ENCODE measurements at places on chromosomes 11 and 22.
A peak's percentile ranks its signal among the peaks of the same experiment; 100 is the strongest.

DNA sequence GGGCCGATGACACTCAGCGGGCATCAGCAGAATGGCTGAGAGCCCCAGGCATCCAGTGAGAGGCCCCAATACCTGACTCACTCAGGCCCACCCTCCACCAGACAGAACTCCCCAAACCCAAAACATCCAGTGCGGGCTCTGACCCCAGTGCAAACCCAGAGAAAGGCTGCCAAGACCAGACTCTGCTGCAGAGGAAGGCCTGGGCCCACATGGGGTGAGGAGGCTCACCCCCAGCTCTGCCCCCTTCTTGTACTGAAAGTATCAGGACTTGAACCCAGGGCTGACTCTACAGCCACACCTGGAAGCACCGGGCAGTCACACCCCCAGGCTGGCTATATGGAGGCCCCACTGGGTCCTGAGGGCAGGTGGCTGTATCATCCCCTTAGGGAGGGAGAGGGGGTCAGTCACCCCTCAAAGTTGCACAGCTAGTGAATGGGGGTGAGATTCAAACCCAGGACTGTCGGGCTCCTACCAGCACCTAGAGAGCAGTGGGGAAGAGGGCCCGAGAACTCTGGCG lies 49.3 kb downstream of the IGLL1 start:
- DNase-seq, result no peak

DNA sequence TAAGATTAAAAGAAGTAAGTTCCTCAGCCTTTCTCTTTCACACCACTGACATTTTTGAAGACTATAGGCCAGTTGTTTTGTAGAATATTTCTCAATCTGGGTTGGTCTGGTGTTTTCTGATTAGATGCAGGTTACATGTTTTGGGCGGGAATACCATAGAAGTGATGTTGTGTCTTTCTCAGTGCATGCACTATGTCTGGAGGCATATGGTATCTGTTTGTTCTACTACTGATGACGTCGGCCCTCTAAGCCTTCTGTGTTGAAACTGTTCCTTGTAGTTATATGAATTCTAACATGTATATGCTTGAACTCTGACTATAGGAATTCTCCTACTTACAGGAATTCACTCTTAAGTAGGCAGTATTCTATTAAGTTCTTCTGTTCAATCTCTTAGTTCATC lies 21.6 kb downstream of the ZFTA start:
- no peak for DNase-seq

- DNase-seq, result no peak
Measured at GRCh38 chr11:131235328-131236298, 134.8 kb upstream of the NTM start.

- no peak for DNase-seq
Measured at GRCh38 chr22:26527167-26527566, 14.9 kb upstream of the TFIP11 start.

DNA sequence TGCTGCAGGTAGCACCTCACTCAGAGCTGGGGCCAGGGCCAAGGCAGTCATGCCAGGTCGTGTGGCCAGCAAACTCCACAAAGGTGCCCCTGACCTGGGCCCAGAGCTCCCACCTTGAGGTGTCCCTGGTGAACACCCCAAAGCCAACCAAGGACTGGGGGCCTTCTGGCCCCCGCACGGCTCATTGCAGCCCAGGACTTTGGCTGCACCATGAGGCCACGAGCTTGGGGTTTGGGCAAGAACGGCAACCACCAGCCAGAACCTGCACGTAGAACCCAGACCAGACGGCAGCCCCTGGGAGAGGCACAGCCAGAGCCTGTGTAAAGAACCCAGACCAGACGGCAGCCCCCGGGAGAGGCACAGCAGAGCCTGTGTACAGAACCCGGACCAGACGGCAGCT lies 7.8 kb downstream of the LRRC56 start:
- no peak for DNase-seq

DNA sequence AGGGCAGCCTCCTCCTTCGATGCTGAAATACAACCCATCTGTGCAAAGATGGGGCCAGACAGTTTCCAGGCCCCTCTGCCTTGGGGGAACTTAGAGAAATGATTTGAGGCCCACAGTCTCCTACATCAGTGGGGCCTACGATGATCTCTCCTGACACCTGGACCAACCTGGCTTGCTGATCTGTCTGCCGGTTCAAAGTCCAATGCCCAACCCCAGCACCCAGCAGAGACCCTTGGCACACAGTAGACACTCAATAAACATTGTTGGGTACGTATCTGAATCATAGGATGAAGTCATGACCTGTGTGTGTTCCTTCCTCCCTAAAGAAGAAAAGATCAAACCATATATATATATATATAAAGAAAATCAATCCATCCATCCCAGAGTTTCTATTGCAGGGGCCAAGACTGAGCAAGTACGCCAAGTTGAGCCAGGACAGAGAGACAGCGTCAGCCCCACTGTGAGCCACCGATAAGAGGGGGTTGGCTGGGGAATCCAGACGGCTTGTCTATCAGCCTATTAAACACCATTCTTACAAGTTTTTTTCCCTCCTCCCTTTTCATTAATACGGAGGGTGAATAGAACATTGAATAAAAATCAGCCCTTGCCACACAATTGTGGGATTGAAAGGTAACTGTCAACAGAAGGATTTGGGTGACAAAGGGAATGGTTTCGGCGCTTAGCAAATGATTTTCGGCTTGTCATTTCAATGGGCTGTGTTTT lies 244.1 kb downstream of the MN1 start:
- DNase-seq, result no peak

DNA sequence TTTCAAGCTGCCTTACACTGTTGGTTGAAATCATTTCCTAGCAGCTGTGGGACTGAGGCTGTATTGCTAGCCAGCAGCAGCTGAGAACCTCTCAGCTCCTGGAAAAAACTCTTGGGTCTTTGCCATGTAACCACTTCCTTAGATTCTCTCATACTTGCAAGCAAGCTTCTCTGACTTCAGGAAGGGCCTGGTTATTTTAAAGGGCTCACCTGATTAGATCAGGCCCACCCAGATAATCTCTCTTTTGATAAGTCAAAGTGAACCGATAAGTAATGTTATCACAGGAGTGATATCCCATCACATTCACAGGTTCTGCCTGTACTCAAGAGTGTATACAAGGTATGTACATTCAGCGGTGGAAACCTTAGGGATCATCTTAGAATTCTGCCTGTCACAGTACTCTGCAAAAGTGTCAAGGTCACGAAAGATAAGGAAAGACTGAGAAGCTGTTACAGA lies 7.4 kb upstream of the CLPB start:
- no peak for DNase-seq

GRCh38 chr11:130947481-130947880 lies 31.2 kb upstream of the SNX19 start:
- DNase-seq, result no peak

- no peak for DNase-seq
Measured at GRCh38 chr22:46851941-46852340, 89.5 kb downstream of the TBC1D22A start.

DNA sequence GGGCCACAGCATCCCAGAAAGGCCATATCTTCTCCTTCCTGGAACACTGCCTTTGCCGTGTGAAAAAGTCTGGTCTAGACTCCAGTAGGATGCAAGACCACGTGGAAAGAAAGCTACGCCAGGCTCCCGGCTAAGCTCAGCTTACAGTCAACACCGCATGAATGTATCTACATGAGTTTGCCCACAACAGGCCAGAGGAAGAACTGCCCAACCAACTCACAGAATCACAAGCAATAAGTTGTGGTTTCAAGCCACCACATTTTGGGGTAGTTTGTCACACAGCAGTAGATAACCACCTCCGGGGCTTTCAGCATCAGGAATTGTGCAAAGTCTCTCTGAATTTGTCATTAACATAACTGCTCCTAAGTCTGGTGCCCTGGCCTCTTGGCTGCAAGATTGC lies 27.3 kb downstream of the HSPA8 start:
- DNase-seq, result no peak

- DNase-seq, result no peak
Measured at GRCh38 chr22:25496396-25497064, 67.9 kb upstream of the GRK3 start.

DNA sequence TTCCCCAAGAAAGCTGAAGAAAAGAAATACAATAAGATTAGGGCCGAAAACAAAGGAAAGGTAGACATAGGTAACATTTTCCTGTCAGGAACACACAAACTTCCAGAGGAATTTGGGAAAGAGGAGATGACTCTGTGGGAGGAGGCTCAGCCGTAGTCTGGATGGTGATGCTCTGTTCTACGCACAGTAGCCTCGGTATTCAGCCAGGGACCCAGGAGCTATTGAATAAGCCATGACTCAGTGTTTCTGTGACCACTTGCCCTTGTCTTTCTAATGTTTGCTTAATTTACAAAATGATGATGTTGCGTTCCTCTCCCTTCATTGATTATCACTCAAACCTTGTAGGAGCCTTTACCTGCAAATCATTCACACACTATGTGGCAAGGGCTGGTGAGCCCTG lies 745.0 kb downstream of the NTM start:
- DNase-seq, result no peak

- DNase-seq, result no peak
Measured at GRCh38 chr11:120327311-120327710, 2.2 kb downstream of the TLCD5 start.

GRCh38 chr11:18171377-18172000 lies 1.1 kb upstream of the MRGPRX4 start:
- DNase-seq, result peak; percentile 26

- no peak for DNase-seq
Measured at GRCh38 chr22:37262346-37262745, 18.3 kb upstream of the RAC2 start.

GRCh38 chr11:47010179-47010578 lies 73.6 kb downstream of the CSTPP1 start:
- no peak for DNase-seq

GRCh38 chr11:8814209-8814922 lies 96.6 kb upstream of the AKIP1 start:
- DNase-seq, result no peak

- no peak for DNase-seq
Measured at GRCh38 chr11:59660621-59661020, 8.2 kb downstream of the PATL1 start.

DNA sequence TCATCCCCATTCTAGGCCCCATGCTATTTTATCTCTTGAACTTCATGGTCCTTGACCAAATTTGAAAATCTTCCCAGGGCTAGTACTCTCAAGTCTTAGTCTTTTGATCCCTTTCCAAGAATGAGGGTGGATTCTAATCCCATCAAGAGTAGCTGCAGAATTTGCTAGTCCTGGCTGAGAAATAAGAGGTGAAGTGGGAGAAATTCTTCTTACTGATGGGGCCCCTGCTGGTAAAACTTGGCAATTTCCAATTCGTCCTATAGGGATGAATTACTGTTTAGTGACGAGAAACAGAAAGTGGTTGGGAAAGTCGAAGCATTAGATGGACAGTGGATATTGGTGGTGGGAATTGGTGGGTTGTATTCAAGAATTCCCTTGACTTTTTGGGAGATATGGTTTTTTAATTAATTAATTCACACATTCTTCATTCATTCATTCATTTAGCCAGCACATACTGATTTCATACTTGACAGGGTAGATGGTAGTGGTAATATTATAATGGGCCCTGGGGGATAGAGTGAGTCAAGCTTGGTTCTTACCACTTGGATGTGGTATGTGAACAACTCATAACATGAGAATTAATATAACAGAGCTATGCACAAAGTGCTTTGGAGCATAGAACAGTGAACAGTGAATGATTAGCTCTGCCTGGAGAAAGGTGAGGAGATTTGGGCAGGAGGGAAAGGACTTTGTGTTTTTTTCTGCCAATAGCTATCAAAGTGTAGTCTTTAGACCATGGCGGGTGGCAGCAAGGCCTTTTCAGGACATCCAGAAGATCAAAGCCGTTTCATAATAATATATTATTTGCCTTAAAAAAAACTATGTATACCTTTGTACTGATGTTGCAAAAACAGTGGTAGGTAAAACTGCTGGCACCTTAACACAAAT lies 103.8 kb downstream of the STIM1 start:
- no peak for DNase-seq

GRCh38 chr11:18575361-18575760 lies 13.2 kb downstream of the UEVLD start:
- no peak for DNase-seq

GRCh38 chr22:20084547-20085413 lies 4.7 kb downstream of the DGCR8 start:
- DNase-seq, result no peak

GRCh38 chr11:11519184-11519583 lies 102.6 kb downstream of the GALNT18 start:
- no peak for DNase-seq

GRCh38 chr22:50548040-50548920 lies 2.6 kb downstream of the KLHDC7B start:
- no peak for DNase-seq

- DNase-seq, result no peak
Measured at GRCh38 chr22:43501878-43502277, 90.1 kb downstream of the MPPED1 start.

GRCh38 chr11:101510591-101510990 lies 73.2 kb downstream of the TRPC6 start:
- no peak for DNase-seq
